ENCODE measurements at places on chromosomes 5 and 9. TPM values are rescaled to one million over a fixed set of nuclear protein-coding genes. Genes with fewer than 3 reads are reported as not detected.

FBP2 gene
- total RNA-seq = not detected

DNA sequence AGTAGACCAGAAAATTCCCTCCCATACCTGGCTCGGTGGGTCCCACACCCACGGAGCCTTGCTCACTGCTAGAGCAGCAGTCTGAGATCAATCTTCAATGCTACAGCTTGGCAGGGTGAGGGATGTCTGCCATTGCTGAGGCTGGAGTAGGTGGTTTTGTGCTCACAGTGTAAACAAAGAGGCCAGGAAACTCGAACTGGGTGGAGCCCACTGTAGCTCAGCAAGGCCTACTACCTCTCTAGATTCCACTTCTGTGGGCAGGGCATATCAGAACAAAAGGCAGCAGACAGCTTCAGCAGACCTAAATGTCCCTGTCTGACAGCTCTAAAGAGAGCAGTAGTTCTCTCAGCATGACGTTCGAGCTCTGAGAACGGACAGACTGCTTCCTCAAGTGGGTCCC, 5.6 kb upstream of the GZMA start:
- no peak for ATAC-seq

DNA sequence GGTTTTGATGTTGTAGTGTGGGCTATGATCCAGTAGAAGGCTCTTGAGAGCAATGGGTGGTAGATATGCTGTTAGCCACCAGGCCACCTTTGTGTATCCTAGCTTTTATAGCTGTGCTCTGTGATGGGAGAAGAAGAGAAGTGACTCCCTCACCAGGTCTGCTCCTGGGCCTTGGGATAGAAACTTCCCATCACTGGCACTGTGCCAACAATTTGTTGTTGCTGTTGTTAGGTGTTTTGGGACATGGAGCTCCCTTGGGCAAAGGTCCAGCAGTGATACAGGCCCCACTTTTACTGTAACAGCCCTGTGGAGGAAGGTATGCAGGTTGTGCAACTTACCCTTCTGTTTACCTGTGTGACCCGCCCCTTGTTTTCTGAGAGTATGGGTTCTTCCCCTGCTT, 570.9 kb upstream of the GRIN3A start:
- ATAC-seq = no peak

- no peak for ATAC-seq
These were observed 7.2 kb downstream of the PDCD6 start for GRCh38 chr5:278646-279045.

Measured in activated T-helper 17 cell treated with anti-CD3 and anti-CD28 coated beads, Interleukin-2, amount 50 U/mL, for 72 hours (primary cell).